Activated naive CD8-positive, alpha-beta T cell treated with anti-CD3 and anti-CD28 coated beads, Interleukin-2, amount 10 ng/mL, durations not matched to agents 7 days and 5 days (primary cell): ENCODE measurements at places on chromosomes 7 and 10.

- no peak overlapping the region for H3K27ac ChIP-seq
- peaks cover 5% of the 10 kb centered on the region for H3K4me1 ChIP-seq
- H3K4me3 ChIP-seq = no peak overlapping the region
- no peaks in the 10 kb centered on the region for H3K36me3 ChIP-seq
- no peaks in the 10 kb centered on the region for H3K27me3 ChIP-seq
Measured at GRCh38 chr7:136174477-136175125, 197.4 kb upstream of the MTPN start.

- no peaks in the 10 kb centered on the region for H3K36me3 ChIP-seq
- H3K4me1 ChIP-seq = peaks cover 17% of the 10 kb centered on the region
- H3K27ac ChIP-seq = no peak overlapping the region
Measured at GRCh38 chr7:1743481-1744230, 73.6 kb downstream of the ELFN1 start.

- H3K27ac ChIP-seq = no peak overlapping the region
- no peaks in the 10 kb centered on the region for H3K27me3 ChIP-seq
- peaks cover 7% of the 10 kb centered on the region for H3K4me1 ChIP-seq
- no peaks in the 10 kb centered on the region for H3K36me3 ChIP-seq
- no peak for DNase-seq
- H3K4me3 ChIP-seq = no peak overlapping the region
Measured at GRCh38 chr7:17690030-17690429, 250.3 kb downstream of the SNX13 start.

- H3K4me1 ChIP-seq = peaks cover 6% of the 10 kb centered on the region
- no peaks in the 10 kb centered on the region for H3K36me3 ChIP-seq
- no peaks in the 10 kb centered on the region for H3K27me3 ChIP-seq
- H3K27ac ChIP-seq = no peak overlapping the region
- no peak for DNase-seq
- no peak overlapping the region for H3K4me3 ChIP-seq
Measured at GRCh38 chr10:61815496-61815895, 86.0 kb upstream of the ARID5B start.

GRCh38 chr10:83819609-83820008, 319.7 kb upstream of the GHITM start:
- H3K4me3 ChIP-seq = no peak overlapping the region
- no peaks in the 10 kb centered on the region for H3K27me3 ChIP-seq
- DNase-seq = no peak
- H3K4me1 ChIP-seq = no peaks in the 10 kb centered on the region
- H3K36me3 ChIP-seq = no peaks in the 10 kb centered on the region

GRCh38 chr10:51815723-51816122, 116.3 kb upstream of the CSTF2T start:
- DNase-seq = no peak
- H3K4me3 ChIP-seq = no peak overlapping the region
- no peaks in the 10 kb centered on the region for H3K36me3 ChIP-seq
- no peaks in the 10 kb centered on the region for H3K4me1 ChIP-seq
- no peak overlapping the region for H3K27ac ChIP-seq
- peaks cover 5% of the 10 kb centered on the region for H3K27me3 ChIP-seq

- no peak overlapping the region for H3K27ac ChIP-seq
- H3K4me1 ChIP-seq = peaks cover 12% of the 10 kb centered on the region
- H3K27me3 ChIP-seq = no peaks in the 10 kb centered on the region
Measured at GRCh38 chr7:3561932-3562331, 260.9 kb downstream of the SDK1 start.

GRCh38 chr10:119162452-119163092, 2.9 kb downstream of the SFXN4 start:
- no peak overlapping the region for H3K27ac ChIP-seq
- H3K27me3 ChIP-seq = no peaks in the 10 kb centered on the region
- H3K36me3 ChIP-seq = peaks cover 24% of the 10 kb centered on the region
- peaks cover 29% of the 10 kb centered on the region for H3K4me1 ChIP-seq

DNA sequence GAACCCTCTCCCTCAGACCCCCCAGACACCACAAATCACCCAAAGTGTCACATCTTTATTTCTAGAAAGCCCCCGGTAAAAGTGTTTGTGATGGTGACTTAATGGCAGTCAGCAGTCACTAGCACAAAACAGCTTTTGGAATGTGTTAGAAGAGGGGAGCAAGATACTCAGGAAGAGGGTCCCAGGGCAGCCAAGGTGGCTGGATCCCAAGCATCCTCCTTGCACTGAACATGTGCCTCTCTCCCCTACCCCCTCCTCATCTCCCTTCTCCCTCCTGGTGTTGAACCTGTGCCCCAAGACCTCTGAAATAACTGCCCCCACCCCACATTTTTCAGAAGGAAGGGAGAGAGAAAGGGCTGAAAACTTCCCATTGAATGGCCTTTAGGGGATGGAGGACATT, 37.8 kb upstream of the MXI1 start:
- no peak for DNase-seq
- H3K27me3 ChIP-seq = peaks cover 85% of the 10 kb centered on the region
- peaks cover 14% of the 10 kb centered on the region for H3K4me1 ChIP-seq
- no peak overlapping the region for H3K27ac ChIP-seq

- H3K27me3 ChIP-seq = no peaks in the 10 kb centered on the region
- H3K4me3 ChIP-seq = no peak overlapping the region
- no peaks in the 10 kb centered on the region for H3K36me3 ChIP-seq
- no peaks in the 10 kb centered on the region for H3K4me1 ChIP-seq
- no peak overlapping the region for H3K27ac ChIP-seq
- DNase-seq = no peak
Measured at GRCh38 chr7:144474363-144474762, 70.9 kb upstream of the NOBOX start.

GRCh38 chr7:105131033-105131656, 117.1 kb downstream of the KMT2E start:
- H3K27ac ChIP-seq = no peak overlapping the region
- no peak overlapping the region for H3K4me3 ChIP-seq
- DNase-seq = no peak
- no peaks in the 10 kb centered on the region for H3K27me3 ChIP-seq

GRCh38 chr10:70035531-70035930, 17.1 kb upstream of the MACROH2A2 start:
- DNase-seq = no peak
- H3K36me3 ChIP-seq = no peaks in the 10 kb centered on the region
- H3K4me1 ChIP-seq = no peaks in the 10 kb centered on the region

DNA sequence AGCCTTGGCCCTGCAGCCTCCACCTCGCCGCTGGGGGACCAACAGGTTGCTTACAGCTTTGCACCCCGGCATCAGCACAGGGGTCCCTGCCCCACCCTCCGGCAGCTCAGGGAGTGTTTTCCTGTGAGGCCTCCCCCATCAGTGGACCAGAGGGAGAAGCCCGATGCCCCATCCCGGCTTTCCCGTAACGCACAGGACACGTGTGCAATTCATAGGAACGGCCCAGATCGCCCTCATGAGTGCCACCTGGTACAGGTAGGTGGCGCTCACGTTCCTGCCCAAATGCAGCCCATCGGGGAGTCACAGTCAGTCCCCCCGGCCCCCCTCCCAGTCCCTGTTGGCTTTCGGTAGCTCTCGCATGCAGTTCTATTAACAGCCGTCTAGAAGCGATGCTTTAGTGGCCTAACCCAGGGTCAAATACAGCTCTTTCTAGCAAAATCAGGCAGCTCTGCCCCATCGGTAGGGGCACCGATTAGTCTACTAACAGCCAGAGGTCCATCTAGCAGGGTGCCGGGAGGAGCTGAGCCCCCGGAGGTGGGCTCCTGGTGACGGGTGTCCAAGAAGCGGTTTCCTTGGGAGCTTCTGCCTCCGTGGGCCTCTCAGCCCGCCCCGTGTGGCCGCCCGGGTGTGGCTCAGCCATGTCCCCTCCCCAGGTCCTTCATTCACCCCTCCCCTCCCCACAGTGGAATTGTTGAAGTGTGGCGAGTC, 48.4 kb upstream of the GTF2IRD1 start:
- peaks cover 3% of the 10 kb centered on the region for H3K4me1 ChIP-seq
- no peaks in the 10 kb centered on the region for H3K36me3 ChIP-seq
- no peak overlapping the region for H3K27ac ChIP-seq

DNA sequence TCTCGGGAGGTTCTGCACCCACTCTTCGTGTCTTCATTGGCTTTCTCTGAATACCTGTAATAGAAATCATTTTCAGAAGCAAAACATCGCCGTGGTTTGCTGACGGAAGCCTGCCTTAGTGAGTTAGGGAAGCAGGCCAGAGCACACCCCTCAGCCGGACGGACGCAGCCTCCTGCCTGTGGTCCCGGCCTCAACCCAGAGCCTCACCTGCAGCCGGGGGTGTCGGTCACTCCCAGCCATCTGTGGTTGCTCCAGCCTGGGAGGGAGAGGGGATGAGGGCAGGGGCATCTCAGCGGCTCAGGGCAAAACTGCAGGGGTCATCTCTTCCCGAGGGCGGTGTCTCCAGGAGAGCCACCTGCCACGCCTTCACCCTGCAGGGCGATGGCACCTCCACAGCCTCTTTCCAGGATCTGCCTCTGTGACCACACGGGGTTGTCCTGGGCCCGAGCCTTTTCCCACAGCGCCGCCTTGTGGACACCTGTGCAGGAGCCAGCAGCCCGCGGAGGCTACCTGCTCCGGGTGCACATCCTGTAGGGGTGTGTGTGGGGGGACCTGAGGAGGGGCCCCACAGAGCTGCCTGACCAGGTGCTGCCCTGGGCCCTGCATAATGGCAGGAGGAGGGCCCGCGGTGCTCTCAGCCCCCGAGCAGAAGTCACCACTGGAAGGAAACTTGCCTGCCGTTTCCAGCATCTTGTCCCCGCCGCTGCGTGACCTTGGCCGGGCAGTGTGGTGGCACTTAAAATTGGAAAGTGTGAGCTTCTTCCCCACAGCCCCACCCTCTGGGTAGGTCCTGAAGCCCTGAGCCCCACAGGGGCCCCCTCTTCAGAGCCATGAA, 21.6 kb upstream of the AP5Z1 start:
- DNase-seq = peak; percentile 91
- H3K4me1 ChIP-seq = peaks cover 6% of the 10 kb centered on the region
- H3K27me3 ChIP-seq = no peaks in the 10 kb centered on the region

- H3K4me3 ChIP-seq = no peak overlapping the region
- no peaks in the 10 kb centered on the region for H3K4me1 ChIP-seq
- no peak overlapping the region for H3K27ac ChIP-seq
- no peaks in the 10 kb centered on the region for H3K27me3 ChIP-seq
- DNase-seq = no peak
Measured at GRCh38 chr10:129648856-129649255, 181.8 kb downstream of the MGMT start.

DNA sequence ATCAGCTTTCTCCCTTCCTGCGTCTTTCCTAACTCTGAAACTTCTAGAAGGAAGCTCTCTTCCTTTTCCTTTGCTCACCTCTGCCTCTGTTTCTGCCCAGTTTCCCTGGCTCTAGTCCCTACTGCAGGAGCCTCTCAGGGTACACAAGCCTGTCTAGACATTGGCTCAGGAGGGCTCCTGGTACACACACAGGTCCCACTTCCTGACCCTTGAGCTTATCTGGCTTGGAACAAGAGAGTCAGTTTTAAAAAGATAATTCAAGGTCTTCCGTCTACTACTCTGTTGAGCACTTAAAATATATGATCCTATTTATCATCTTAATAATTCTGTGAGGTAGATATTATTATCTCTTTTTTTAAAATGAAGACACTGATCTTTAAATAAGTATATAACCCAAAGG, 140.7 kb downstream of the RTKN2 start:
- H3K27ac ChIP-seq = peak overlapping the region; percentile 17
- peaks cover 12% of the 10 kb centered on the region for H3K4me1 ChIP-seq
- H3K27me3 ChIP-seq = no peaks in the 10 kb centered on the region
- DNase-seq = no peak

DNA sequence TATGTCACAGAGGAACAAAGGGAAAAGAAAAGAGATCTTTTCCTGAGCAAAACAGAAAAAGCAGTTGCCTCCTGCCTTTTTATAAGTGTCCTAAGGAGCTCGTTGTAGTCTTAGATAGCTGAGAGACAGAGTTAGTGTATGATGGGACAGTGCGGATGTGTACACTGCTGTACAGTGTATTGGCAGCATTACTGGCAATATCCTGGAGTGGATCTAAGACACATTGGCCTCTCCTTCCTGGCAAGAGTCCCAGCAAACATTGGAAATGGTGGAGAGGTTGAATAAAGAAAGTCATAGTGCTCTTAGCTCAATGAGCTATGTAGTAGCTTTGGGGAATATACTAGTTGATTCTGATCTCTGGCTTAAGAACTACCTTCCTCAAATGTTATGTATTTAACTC, 22.7 kb downstream of the GARS1 start:
- peak overlapping the region; percentile 55 for H3K27ac ChIP-seq
- no peak for DNase-seq
- H3K4me3 ChIP-seq = no peak overlapping the region
- peaks cover 50% of the 10 kb centered on the region for H3K36me3 ChIP-seq
- no peaks in the 10 kb centered on the region for H3K27me3 ChIP-seq
- peaks cover 15% of the 10 kb centered on the region for H3K4me1 ChIP-seq

GRCh38 chr7:68038621-68039314, 1042.1 kb downstream of the TYW1 start:
- no peaks in the 10 kb centered on the region for H3K4me1 ChIP-seq
- no peak overlapping the region for H3K4me3 ChIP-seq
- no peak for DNase-seq
- no peak overlapping the region for H3K27ac ChIP-seq

DNA sequence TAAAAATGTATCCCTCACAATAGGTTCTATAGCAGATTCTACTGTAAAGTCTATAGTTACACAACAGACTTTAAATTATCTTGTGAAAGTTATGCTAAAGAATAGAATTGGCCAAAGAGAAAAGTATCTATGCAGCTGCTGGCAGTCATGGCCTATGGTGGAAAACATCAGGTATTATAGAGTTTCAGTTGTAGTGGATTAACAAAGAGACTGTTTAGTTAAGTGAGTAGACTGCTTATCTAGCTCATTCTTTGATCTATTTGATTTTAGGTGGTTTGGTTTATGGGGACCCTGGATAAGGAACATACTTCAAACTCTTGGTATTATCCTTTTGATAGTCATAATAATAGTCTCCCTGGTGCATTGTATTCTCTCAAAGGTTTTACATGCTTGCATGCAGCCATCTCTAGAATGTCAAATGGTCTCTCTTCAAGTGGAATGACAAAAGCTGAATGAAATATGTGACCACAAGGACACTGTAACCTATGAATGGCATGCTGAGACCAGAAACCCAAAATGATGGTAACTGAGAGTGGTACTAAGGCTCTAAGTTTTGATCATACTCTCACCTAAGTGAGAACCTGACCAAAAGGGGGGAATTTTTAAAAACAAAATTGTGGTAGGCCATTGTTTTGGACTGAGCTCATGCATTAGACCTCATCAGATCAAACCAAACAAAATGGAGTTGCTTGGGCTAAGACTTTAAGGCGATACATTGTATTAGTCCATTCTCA, 54.9 kb upstream of the NAMPT start:
- peaks cover 2% of the 10 kb centered on the region for H3K4me1 ChIP-seq
- no peak overlapping the region for H3K4me3 ChIP-seq
- DNase-seq = no peak

GRCh38 chr10:57664815-57665214, 602.9 kb downstream of the IPMK start:
- no peaks in the 10 kb centered on the region for H3K36me3 ChIP-seq
- no peaks in the 10 kb centered on the region for H3K4me1 ChIP-seq
- H3K4me3 ChIP-seq = no peak overlapping the region
- no peak for DNase-seq
- H3K27me3 ChIP-seq = no peaks in the 10 kb centered on the region

DNA sequence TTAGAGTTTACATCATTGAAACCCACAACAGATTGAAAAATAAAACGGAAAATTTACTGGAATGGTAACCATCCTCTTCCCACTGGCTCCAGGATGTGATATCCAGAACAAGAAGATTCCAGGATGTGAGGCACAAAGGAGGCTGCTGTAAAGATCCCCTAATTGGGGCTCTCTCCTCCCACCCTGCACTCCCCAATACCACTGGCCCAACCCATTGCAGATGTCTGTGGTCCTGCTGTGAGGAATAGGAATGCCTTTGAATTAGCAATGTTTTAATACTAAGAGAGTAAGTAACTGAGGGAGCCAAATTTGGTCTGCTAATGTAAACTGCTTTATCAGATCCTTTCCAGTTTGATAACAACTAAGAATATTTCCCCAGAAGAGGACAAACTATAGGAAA, 225.9 kb upstream of the INHBA start:
- H3K27me3 ChIP-seq = peaks cover 4% of the 10 kb centered on the region
- no peak overlapping the region for H3K4me3 ChIP-seq
- H3K36me3 ChIP-seq = no peaks in the 10 kb centered on the region
- H3K4me1 ChIP-seq = no peaks in the 10 kb centered on the region
